SW 1271 (cell line): ENCODE measurements at places on chromosomes 5 and 9.
A peak's percentile ranks its signal among the peaks of the same experiment; 100 is the strongest.

GRCh38 chr5:3382782-3383181, 212.8 kb upstream of the IRX1 start:
- DNase-seq = no peak

- no peak for DNase-seq
These were observed 421.1 kb downstream of the KIF4B start for GRCh38 chr5:155434681-155435080.

DNA sequence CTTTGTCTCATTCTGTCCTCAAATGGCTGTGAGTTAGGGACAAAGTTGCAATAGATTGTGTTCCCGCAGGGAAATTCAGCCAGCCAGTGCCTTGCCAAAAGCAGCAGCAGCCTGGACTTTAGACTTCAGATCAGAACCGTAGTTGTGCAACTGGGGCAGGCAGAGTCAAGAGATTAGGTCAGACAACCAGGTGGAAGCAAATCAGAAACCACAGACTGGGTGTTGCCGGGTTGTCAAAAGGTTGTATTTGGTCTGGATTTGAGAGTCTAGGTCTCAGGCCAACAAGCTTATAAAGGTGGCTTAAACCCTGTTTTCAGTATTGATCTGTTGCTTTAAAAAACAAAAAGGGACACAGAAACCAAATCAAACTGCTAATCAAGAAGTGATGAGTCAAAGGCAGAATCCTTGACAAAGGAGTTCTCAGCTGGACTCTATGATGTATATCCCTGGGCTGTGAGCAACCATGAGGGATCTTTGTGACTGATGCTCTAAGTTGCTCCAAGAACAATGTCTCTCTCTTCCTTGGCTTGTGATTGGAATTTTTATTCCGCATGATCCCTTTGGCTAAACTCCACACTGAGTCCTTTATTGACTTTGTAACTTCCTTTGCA, 20.9 kb downstream of the RFK start:
- no peak for DNase-seq

GRCh38 chr9:73412874-73413273, 261.2 kb downstream of the ANXA1 start:
- DNase-seq = no peak

GRCh38 chr5:123696921-123697341, 185.0 kb downstream of the CSNK1G3 start:
- DNase-seq = no peak

DNA sequence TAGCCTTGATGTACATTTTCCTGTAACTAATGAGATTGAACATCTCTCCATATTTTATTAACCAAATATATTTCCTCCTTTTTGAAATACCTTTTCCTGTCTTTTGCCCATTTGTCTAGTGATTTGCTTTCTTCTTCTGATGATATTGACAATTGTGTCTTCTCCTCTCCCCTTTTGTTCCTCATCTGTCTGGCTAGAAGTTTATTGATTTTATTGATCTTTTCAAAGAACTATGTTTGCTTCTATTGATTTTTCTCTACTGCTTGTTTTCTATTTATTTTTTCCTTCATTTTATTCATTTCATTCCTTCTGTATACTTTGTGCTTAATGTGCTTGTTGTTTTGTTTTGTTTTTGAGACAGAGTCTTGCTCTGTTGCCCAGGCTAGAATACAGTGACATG, 181.4 kb upstream of the SMIM23 start:
- no peak for DNase-seq

GRCh38 chr5:84228266-84228665, 156.4 kb downstream of the EDIL3 start:
- DNase-seq = no peak

GRCh38 chr5:137442660-137443059, 56.5 kb downstream of the SPOCK1 start:
- DNase-seq = no peak

- DNase-seq = no peak
These were observed 463.9 kb downstream of the ANXA1 start for GRCh38 chr9:73615557-73615956.

DNA sequence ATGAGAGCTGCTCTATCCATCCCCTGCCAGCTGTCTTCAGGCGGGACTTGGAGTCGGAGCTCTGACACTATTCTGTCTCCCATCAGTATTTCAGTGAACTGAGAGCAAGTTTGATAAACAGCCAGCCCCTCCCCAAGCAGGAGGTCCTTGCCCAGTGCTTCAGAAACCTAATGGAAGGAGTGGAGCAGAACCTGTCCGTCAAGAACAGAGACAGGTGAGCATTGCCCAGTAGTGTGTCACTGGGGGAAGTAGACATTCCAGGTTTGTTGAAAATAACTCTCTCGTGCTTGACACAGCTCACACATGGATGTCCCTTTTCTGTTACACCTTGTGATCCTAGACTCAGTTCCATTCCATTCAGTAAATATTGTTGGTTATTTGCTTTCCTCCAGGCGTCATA, 13.2 kb upstream of the TLX3 start:
- no peak for DNase-seq

DNA sequence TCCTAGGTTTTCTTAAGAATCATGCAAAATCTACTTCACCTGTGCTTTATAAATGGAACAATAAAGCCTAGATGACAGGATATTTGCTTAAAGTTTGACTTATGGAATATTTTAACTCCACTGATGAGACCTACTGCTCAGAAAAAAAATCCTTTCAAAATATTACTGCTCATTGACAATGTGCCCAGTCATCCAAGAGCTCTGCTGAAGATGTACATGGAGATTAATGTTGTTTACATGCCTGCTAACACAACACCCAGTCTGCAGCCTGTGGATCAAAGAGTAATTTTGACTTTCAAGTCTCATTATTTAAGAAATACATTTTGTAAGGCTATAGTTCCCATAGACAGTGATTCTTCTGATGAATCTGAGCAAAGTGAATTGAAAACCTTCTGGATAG, 889.6 kb downstream of the CDH18 start:
- no peak for DNase-seq

DNA sequence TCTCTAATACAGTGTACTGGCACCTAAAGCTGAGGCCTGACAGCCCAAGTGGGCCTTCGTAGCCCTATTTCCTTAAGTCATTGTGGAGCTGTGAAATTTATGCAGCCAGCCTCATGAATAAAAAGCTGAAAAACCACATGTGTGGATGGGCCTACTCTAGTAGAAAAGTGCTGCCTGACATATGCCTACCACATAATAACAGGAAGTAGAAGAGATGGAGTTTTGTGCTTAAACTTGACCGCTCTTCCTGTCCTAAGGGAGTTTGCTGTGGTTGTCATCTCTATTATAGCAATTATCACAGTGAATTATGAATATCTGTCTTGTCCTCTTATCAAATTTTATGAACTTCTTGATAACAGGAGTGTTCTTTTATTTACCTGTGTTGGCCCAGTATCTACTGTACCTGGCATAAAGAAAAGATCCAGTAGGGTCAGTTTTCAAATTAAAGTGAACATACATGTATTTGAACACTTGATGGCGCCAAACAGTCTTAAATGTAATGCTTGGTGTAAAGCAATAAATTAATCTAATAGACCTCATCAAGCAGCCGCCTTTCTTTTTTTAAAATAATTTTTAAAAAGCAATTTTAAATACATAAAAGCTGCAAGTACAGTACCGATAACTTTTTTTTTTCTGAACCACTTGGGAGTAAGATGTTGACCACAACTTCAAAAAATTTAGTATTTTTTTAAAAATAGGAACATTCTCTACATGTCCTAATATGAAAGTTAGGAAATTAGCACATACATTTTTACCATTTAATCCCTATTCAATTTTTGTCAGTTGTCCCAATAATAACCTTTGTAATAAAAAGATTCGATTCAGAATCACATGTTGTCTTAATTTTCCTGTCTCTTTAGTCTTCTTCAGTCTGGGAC, 51.0 kb downstream of the FKTN start:
- no peak for DNase-seq

GRCh38 chr5:116557669-116558271, 16.9 kb downstream of the SEMA6A start:
- DNase-seq = peak; percentile 44

- no peak for DNase-seq
These were observed 256.1 kb upstream of the SMARCA2 start for GRCh38 chr9:1759009-1759408.

- no peak for DNase-seq
These were observed 16.9 kb downstream of the FBXW5 start for GRCh38 chr9:136927343-136928271.

- no peak for DNase-seq
These were observed 78.5 kb upstream of the EPB41L4B start for GRCh38 chr9:109399258-109399767.

- DNase-seq = no peak
These were observed 72.7 kb upstream of the RGMB start for GRCh38 chr5:98700730-98701129.

DNA sequence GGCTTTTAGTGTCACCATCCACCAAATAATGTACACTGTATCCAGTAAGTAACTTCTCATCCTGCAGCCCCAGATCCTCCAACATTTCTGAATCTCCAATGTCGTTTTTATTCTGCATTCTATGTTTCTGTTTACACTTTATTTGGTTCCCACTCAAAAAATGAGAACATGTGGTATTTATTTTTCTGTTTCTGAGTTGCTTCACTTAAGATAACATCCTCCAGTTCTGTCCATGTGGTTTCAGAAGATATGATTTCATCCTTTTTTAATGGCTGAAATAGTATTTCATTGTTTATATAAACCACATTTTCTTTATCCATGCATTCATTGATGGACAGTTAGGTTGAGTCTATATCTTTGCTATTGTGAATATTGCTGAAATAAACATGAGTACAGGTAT, 677.3 kb upstream of the FTMT start:
- no peak for DNase-seq
